Left renal pelvis (tissue), 4 donors: ENCODE measurements at places on chromosomes 4 and X.

GRCh38 chrX:102658556-102658955, 7.3 kb downstream of the GPRASP1 start:
- no peak for DNase-seq

DNA sequence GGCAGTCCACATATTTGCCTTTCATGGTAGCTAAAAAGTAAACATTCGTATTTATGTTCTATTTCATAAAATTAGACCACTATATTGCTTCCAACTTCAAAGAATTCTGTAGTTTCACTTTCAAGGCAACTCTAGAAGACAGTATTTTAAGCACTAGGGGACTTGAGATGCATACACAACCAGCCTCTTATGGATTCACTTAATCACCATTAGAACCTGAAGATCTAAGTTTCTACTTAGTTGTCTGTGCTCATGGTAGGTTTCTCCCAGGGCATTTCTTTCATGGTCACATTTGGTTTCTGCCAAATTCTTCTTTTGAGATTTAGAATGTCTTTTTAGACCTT, 209.9 kb upstream of the HCCS start:
- DNase-seq: no peak

DNA sequence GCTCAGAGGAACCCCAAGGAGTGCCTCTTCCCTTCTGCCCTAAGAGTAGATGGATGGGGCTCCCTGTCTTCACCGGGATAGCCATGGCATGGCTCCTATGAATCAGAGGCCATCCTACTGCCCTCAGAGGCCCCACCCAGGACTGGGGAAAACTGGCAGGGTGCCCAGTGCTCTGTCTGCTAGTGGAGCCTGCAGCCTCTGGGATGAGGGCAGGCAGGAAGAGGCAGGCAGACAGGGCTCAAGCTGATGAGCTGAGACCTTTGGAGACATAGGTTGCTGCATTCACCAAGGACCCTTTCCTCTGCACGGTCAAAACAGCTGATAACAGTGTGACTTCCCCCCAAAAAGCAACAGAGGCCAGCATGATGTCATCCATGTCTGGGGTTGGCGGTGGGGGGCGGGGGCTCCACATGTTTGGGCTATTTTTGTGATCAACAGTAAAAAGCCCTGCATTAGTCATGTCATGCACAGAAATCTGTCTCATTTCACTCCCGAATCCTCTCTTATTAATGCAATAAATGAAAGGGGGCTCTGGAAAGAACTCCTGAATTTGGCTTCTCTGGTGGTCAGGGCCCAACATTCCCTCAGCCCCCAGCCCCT, 207.6 kb upstream of the MAMLD1 start:
- DNase-seq: no peak

DNA sequence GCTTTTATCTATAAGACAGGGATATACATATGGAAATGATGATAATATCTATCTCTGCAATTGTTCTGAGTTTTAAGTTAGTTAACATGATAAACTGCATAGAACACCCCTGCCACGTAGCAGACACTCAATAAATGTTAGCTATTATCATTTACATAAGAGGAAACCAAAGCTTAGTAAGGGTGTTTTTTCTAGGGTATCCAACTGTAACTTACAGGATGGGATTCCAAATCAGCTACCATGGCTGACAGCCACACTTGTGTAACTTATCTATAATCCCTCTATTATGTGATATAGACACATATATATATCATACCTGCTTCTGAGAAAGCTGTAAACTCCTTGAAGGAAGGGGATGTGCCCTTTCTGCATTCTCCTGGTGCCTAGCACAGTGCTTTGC, 1.1 kb upstream of the SPARCL1 start:
- DNase-seq: no peak

DNA sequence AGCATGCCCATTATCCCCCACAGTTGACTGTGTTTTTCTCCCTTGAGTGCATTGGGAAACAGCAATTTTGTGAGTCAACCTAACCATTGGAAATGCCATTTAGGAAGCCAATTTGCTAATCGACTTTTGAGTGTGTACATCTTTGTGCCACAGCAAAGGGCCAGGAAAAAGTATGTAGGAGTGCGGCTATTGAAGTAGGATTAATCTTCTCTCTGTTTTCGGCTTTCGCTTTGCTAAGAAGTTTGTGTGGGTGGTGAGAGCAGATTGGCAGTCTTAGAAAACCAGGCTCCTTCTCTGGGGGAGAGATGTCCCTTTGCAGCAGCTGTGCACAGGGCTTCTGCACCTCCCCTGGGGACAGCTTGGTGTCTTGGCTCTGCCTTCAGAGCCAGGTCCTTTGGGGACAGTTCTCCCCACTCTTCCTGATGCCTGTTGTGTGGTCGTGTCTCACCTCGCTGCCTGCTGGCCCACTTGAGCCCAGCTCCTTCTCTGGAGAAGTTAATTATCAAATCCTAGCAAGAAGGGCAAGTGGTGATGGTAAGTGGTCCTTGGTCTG, 74.5 kb downstream of the GEMIN8 start:
- no peak for DNase-seq

- no peak for DNase-seq
Observed at GRCh38 chr4:139403462-139403861, 50.5 kb upstream of the RAB33B start.

DNA sequence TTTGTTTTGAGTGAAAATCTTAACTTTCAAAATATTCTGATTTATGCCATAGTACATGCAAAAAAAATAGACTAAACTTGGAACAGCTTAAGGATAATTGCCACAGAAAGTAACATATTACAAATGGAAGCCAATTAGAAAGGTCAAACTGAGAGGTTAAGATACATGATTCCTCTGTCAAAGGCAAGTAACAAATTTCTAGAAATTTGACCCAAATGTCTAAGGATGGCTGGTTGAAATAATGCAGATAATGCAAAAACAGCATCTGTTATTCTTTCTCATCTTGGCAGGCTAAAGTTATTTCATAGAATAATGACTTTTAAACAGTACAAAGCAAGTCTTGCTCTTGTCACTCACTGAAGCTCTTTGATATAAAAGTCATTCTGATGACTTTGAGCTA, 10.5 kb downstream of the FGF5 start:
- DNase-seq: no peak

DNA sequence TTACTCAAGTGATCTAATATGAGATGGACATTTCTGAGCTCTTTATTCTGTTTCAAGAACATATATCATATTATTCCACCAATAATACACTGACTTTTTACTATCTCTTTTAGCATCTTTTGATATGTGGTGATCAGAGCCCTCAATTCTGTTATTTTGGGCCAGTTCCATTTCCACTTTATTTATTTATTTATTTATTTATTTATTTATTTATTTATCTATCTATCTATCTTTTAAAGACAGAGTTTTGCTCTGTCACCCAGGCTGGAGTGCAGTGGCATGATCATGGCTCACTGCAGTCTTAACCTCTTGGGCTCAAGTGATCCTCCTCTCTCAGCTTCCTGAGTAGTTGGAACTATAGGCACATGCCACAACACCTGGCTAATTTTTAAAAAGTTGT, 57.4 kb upstream of the GRID2 start:
- no peak for DNase-seq

DNA sequence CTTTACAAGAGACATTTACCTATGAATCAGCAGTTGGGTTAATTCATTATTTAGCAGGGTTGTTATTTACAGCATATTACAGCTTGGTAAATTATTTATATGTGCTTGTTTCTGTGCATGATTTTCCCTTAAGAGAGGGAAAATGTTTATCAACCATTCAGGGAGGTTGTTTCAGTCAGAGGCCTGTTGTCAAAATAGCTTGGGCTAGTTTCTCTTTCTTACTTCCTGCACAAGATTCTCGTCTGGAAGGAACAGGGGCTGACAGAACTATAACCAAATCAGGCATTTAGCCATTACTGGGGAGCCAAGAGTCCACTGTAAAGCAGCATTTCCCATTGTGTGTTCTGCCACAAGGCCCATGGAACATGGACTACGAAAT, 135.8 kb downstream of the HS6ST2 start:
- DNase-seq: no peak

DNA sequence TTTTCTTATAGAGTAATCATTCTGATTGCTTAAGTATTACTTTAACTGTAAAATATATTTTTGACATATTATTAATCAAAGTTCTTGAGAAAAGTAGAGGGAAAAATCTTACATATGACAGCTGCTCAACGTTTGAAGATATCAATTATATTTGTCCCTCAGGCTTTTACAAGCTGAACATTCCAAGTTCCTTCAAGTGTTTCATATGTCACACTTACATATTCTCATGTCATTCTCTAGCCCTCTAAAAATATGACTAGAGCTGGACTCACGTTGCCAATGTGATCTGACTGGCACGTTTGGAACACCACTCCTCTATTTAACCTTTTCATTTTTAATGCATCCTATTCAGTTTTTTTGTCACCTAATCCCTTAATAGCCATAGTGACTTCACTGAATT, 492.9 kb downstream of the PCDH18 start:
- DNase-seq: no peak

DNA sequence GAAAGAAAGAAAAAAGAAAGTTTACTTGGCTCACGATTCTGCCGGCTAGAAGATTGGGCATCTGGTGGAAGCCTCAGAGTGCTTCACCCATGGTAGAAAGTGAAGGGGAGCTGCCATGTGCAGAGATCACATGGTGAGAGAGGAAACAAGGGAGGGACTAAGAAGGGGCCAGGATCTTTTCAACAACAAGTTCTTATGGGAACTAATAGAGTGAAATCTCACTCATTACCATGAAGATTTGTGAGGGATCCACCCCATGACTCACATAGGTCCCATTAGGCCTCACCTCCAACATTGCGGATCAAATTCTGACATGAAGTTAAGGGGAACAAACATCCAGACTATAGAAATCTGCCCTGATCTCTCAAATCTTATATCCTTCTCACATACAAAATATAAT, 61.3 kb upstream of the UGT8 start:
- no peak for DNase-seq

- no peak for DNase-seq
Observed at GRCh38 chr4:16106956-16107355, 23.1 kb upstream of the PROM1 start.

DNA sequence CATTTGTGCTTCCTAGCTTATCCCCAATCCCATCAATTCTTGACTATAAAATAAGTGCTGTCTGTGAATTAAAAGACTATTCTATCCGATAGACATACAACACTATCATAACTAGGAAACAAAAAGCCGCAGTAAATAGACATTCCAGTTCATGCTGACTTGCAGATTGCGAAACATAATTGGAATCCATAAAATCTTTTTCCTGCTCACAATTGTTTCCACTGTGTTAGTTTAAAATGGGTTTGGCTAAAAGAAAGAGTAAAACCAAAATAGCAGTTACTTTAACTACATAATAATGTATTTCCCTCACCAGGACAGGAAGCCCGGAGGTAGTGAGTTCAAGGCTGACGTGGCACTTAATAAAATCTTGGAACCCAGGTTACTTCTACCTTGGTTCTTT, 17.2 kb downstream of the SMIM31 start:
- DNase-seq: no peak

- no peak for DNase-seq
Observed at GRCh38 chr4:123479944-123480343, 83.3 kb downstream of the SPRY1 start.

GRCh38 chr4:24792552-24792951, 2.8 kb upstream of the SOD3 start:
- DNase-seq: no peak

GRCh38 chrX:153883163-153883843, 2.7 kb downstream of the L1CAM start:
- DNase-seq: no peak

GRCh38 chrX:15676886-15677285, 12.3 kb upstream of the CLTRN start:
- DNase-seq: no peak

GRCh38 chrX:71241301-71241700, 12.6 kb downstream of the ZMYM3 start:
- no peak for DNase-seq

GRCh38 chr4:22508376-22508775, 7.5 kb downstream of the ADGRA3 start:
- no peak for DNase-seq

DNA sequence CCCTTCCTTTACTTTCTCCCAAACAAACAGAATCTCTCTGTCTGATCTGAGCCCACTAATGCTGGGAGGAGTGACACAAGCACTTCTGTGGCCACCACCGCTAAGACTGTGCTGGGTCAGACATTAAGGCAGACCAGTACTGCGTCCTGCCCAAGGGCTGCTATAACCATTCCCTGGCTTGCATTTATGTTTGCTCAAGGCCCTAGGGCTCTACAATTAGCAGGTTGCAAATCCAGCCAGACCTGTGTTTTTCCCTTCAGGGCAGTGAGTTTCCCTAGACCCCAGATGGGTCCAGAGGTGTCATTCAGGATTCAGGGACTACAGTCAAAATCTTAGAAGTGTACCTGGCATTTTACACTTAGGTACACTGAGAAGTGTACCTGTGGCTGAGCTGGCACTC, 89.7 kb downstream of the SPANXN4 start:
- DNase-seq: no peak

GRCh38 chr4:18533262-18533775, 511.8 kb upstream of the LCORL start:
- DNase-seq: no peak

- no peak for DNase-seq
Observed at GRCh38 chr4:10048941-10049697, 27.8 kb upstream of the SLC2A9 start.

GRCh38 chr4:26406346-26406975, 83.8 kb downstream of the CCKAR start:
- no peak for DNase-seq

DNA sequence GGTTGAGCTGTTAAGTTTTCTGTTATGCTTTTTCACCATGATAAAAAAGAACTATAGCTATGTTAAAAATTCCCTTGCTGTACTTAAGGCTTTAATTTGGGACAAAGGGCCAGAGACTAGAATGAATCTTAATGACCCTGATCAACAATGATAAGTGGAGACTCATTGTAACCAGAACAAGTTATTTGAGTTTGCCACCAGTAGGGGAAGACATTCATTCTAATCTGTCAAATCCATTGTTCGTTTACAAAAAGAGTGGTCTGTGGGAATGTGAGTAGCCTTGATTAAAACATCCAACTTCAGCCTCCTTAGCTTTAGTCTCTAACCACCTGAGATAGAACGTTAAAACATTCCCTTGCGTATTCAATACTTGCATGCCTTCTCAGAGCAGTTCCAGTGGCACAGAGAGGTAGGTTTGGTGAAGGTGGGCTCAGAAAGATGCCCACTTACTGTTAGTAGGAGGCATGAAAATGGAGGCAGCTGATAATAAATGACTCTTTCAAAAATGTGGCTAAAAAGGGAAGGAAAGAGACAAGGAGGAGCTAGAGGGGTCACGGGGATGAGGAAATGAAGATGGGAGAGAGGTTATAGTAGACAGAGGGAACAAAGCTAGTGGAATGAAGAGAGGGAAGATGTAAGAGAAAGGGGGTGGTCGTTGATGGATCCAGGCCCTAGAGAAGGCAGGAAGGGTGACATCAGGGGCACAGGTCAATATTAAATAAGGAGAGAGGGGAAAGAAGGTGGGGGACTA, 66.2 kb downstream of the EGF start:
- no peak for DNase-seq

GRCh38 chr4:83146841-83147240, 32.3 kb upstream of the PLAC8 start:
- no peak for DNase-seq

DNA sequence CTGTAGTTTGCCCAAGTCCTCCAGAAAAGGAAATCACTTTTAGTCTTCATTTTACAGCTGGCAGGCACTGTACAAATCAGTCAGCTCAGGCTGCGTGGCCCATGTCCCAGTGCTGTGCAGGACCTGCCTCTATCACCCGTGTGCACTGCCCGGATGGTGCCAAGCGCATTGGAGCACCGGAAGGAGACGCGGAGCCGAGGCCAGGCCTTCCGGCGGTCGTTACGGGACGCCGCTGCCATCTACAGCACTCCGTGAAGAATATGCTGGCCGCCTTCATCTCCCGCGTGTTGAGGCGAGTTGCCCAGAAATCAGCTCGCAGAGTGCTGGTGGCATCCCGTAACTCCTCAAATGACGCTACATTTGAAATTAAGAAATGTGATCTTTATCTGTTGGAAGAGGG, at the start of gene PDHA2:
Gene PDHA2 (plus strand): TSS at position 203 of the 400 bp plus-strand sequence. CDS start 58 bp downstream, at position 261.
- DNase-seq: no peak
